NCI-H345 (cell line): ENCODE measurements at places on chromosomes 5 and 9.

DNA sequence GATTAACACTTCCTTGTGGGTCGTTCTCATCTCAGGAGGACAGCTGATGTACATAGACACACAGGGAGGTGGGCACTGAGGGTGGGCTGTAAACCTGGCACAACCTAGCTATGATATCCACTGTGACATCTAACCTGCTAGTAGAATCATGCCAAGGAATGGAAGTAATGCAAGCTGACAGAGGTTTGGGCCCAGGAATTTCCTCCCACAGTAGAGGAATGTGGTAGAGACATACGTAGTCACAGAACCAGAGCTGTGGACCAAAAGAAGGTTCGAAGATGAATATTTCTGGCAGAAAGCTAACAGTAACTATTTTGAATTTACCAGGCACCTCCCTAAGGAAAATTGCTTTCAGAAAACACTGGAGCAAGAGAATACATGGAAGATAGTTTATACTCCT lies 15.2 kb upstream of the DNAJC25 start:
- no peak for DNase-seq

DNA sequence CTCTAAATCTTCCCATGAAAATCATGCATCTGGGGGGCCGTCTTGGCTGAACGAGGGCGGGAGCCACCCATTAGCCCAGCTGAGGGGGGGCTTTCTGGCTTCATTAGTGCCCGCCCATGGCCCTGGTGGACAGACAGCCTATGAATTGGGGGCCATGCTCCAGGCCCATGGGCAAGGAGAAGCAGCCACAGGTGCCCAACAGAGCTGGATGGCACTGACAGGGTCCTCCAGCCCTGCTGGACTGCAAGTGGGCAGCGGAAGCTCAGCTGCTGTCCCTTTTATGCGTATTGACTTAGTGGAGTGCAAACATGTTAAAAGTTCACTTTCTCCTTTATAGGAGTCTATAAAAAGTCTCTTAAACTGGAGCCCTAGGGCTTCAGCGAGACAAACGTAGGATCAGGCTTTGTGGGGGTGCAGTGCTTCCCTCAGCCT lies 75.3 kb downstream of the MACROH2A1 start:
- no peak for DNase-seq

GRCh38 chr9:95516734-95517558 lies at the start of gene PTCH1:
Gene PTCH1, minus strand, starts transcription at chr9:95516971.
- no peak for DNase-seq

GRCh38 chr5:68673106-68673822 lies 420.6 kb upstream of the SLC30A5 start:
- no peak for DNase-seq

DNA sequence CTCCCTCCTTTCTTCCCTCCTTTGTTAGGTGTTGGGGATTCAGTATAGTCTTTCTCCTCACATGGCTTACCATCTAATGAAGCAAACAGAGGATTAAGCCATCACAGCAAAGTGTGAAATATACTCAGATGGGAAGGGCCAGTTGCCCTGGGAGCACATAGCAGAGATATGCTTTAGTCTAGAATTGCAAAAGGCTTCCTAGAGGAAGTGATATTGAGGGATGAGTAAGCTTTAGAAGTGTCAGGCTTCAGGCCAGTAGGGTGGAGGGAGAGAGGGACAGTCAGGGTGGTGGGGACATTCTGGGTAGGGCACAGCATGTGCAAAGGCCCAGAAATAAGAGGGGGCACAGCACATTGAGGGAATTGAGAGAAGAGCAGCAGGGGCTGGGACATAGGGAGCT lies 46.2 kb upstream of the GLRA1 start:
- DNase-seq = no peak

DNA sequence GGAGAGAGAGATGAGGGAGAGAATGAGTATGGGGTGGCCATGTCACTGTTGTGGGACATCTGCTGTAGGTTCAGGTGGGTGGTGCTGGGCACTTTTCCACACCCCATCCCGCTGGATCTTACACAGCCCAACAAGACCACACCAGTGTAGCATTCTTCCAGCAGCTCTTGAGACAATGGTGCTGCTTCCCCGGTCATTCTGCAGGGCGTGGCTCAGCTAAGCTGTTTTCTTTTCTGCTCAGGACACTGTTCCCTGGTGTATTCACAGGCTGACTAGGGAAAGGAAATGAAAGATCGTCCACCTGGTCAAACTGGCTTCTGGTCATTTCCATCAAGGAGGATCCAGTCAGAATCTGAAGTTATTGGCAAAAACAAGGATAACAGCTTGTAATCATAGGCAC lies 75.6 kb downstream of the S1PR3 start:
- no peak for DNase-seq
